ENCODE measurements at places on chromosomes 6 and 20.
A peak's percentile ranks its signal among the peaks of the same experiment; 100 is the strongest.

DNA sequence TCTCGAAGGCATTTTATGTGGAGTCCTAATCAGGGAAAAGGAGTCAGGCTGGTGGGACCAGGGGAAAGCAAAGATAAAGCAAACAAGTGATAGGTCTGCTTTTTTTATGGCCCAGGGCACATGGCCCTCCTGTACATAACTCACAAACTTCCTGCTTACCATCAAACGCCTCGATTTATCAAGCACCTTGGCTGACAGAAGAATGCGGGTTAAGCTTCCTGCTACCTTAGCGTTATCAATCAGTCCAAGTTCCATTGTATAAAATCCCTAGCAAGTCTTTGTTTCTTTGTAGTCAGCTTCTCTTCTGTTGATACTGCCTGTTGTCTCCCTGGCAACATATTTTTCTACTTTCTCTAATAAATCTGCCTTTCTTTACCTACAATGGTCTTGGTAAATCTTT is 4.1 kb upstream of the TRIM27 start:
- DNase-seq: no peak

- no peak for DNase-seq
These were observed 38.4 kb upstream of the TBXT start for GRCh38 chr6:166206066-166206465.

- no peak for DNase-seq
These were observed 25.5 kb downstream of the ENTPD6 start for GRCh38 chr20:25220810-25221591.

DNA sequence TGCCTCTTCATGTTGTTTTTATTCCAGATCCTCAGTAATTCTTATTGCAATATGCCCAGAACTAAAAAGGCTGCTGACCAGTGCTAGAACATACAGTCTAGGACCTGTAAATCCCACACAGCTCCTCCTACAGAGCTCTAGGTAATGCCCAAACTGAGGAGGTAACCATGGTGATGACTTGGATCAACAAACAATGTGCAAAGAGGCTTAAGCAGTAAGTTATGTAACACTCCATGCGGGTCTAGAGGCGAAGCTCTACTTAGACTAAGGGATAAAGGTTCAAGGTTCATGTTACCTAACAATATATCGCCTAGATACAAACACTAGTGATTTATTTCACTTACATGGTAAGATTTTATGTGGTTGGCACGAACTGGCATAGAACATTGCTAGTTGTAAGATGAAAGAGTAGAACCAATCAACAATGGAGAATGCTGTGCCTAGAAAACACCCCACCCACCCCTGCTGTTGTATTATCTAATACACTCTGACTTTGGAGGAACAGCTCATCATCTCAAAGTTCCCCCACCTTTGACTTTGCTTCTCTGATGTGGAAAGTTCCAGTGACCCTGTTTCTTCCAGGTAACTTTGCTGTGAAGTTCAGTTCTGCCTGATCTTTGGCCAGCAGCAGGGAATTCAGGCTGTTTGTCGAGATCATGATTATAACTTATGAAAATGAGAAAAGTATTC is 242.4 kb downstream of the ALDH8A1 start:
- DNase-seq: no peak

DNA sequence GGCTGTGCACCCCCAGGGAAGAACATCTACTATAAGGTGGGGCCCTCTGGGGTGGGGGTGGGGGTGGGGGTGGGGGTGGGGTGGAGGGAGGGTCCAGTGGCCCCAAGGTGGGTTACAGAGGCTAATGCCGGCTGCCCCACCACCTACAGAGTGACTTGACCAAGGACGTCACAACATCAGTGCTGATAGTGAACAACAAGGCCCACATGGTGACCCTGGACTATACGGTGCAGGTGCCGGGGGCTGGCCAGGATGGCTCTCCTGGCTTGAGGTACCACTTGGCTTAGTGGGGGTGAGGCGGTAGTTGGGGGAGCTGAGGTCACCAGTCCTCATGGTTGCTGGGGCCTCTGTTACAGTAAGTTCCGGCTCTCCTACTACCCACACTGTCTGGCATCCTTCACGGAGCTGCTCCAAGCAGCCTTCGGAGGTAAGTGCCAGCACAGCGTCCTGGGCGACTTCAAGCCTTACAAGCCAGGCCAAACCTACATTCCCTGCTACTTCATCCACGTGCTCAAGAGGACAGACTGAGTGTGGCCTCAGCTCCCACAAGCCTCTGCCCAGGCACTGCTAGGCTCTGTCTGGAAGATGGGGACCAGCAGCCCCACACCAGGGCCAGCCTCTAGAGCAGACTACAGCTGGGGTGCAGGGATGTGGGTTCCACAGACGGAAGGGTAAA is 2.8 kb downstream of the GNMT start:
- DNase-seq: no peak

DNA sequence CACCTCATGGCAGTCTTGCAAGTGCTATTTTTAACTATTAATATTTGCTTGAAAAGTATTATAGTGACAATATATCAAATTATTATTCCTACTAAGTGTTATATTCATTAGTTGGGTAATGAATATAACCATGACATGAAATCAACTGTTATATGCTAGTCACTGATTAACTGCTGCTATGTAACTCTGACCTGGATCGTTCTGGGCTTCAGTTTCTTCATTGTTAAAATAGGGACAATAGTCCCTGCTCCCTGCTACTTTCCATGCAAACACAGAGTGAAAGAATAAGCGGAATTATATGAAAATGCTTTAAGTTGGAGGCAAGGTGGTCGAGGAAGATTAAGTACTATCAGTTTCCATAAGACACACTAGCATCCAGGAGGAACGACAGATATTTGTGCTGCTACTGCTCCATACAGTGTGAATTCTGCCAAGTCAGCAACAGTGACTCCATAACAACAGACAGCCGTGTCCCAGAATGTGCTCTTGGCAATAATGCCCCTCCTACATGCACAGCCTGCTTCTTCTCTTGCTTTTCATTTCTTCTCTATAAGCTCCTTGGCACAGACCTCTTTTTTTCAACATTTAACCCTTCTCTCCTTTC is 107.2 kb downstream of the CHD6 start:
- no peak for DNase-seq

GRCh38 chr20:9488063-9488462 is 26.3 kb upstream of the LAMP5 start:
- DNase-seq: no peak

DNA sequence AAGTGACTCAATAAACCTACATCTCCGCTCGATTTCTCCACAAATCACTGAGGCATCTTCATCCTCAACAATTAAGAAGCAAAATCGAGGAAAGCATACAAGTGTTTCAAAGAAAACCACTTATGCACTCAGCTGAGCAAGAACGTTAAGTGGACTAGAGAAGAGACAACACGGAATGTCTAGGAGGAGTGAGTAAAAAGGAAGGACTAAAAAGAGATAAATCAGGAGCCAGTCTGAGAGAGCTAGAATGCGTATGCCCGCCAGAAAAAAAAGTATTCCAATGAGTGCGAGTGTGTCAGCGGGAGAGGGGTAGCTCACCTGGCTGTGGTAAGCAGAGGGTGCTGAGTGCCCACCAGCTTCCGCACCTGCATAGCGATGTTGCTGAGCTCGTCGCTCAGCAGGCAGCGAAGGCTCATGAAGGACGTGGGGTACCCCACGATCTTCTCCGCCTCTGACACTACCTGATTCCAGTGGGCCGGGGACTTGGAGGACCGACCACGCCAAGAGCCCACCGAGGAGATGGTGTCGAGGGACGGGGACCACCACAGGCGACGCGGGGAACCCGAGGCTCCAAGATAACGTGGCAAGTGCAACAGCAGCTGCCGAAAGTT is 587 bp downstream of the PDSS2 start:
- DNase-seq: no peak

DNA sequence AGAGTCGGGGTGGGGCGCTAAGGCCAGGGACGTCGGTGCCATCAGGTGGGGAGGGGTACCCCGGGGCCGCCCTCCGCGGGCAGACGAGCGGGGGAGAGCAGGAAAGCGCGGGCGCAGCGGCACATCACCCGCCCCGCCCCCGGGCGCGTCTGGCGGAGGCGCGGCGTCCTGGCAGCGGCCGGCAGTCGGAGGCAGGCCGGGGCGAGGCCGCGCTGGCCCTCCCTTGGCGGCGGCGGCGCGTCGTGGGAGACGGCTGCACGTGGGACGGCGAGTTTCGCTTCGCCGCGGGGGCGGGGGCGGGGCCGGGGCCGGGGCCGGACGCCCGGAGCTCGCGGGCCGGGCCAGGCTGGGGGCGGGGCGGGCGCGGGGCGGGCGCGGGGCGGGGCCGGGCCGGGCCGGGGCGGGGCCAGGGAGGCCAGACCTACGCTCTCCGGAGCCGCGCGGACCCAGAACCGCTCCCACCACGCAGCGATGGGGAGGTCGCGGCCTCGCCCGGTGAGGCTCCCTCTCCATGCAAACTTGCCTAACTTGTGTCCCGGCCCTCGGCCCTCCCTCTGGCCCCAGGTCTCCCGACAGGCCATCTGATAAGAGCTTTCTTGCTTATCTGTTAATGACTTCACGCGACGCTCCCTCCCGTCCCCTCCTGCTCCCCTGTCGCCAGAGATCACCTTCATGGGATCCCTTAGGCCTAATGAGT is 12.5 kb downstream of the ITPR3 start:
- DNase-seq: peak; percentile 49

DNA sequence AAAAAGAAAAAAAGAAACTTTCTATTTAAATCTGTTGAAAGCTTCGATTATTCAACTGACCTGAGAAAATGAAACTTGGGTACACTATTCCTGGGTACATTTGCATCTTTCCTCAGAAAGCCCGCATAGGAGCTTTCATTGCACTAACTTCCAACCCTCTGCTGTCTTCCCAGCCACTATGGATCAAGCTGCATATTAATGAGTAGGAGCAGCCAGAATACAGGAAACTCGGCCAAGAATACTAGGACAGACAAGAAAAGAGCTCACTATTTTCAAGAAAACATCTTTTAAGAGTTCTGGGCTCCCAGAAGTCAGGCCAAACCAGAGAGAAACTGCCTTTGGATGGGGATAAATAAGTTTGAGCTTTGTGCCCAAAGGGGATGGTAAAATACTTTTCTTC is 135.0 kb upstream of the CCDC28A start:
- DNase-seq: no peak

- no peak for DNase-seq
These were observed 3.8 kb upstream of the SIRPB1 start for GRCh38 chr20:1623501-1624205.

GRCh38 chr6:40427196-40427595 is 160.0 kb downstream of the LRFN2 start:
- DNase-seq: no peak

- no peak for DNase-seq
These were observed 127.6 kb upstream of the RUNX2 start for GRCh38 chr6:45200510-45200909.

DNA sequence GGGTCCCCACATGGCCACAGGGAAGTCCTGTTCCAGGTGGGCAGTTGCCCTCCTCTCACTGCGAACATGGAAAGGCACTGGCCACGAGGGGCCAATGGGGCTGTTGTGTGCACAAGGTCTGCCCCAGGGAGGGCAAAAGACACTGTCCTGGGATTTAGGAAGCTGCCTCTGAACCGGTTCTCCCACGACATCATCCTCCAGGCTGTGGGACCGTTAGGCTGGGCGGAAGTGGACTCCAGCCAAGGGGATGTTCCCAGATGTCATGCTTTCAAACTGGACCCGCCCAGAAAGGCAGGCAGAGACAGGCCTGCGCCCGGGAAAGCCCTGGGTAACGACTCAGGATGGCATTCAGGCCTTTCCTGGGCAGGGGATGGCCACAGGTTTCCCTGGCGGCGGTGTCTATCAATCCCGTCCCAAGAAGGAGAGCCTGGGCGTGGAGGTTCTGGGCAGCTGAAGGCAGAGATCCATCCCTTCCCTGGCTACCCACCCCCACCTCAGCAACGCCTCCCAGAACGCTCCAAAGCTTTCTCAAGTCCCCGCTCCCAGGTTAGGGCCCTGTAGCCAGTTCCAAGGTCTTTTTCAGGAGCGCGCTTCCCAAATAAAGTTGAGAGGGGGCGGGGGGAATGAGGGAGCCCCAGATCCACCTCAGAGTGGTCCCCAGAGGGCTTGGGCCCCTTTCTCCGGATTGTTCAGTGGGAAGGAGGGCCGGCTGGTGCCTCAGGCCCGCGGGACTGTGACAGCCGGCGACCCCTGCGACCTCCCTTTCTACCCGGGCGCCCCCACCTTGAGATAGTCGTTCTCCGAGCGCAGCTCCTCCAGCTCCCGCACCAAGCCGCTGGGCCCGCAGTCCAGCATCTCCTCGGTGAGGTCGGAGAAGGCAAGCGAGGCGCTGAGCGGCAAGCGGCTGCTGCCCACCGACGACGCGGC is 13.8 kb upstream of the TLDC2 start:
- peak; percentile 83 for DNase-seq

DNA sequence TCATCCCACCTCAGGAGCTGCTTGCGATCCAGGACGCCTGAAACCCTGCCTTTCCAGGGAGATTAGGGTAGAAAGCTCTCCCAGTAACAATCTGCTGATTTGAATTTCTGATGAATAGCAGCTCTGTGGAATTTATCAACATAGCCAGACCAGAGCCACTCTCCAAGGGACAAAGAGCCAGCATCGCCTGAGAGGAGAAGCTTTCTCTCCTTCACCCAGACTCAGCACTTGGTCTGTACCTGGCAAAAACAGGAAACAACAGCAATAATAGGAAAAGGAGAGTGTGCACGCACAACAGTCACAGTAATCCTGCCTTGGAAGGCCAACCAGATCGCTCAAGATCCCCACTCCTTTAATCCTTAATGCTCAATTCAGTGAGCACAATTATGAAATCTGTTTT is 22.3 kb upstream of the ROS1 start:
- DNase-seq: no peak

GRCh38 chr20:38547288-38548085 is 33.5 kb upstream of the ADIG start:
- no peak for DNase-seq

DNA sequence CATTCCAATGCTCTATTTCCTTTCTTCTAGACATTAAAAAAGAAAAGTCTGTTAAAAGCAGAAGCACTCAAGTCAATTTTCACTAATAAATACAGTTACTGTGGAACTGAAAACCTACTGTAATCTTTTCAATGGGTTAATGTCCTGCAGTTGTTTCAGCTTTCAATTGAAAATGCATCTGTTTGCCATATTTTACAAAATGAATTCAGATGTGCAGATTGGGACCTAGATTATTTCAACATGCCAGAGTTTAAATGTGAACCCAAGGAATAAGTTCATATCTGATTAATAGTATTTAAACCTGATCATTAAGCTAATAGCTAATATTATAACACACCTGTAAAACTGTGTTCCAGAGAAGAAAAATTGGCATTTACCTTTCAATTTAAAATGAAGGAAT is 9.7 kb downstream of the SUPT3H start:
- no peak for DNase-seq

DNA sequence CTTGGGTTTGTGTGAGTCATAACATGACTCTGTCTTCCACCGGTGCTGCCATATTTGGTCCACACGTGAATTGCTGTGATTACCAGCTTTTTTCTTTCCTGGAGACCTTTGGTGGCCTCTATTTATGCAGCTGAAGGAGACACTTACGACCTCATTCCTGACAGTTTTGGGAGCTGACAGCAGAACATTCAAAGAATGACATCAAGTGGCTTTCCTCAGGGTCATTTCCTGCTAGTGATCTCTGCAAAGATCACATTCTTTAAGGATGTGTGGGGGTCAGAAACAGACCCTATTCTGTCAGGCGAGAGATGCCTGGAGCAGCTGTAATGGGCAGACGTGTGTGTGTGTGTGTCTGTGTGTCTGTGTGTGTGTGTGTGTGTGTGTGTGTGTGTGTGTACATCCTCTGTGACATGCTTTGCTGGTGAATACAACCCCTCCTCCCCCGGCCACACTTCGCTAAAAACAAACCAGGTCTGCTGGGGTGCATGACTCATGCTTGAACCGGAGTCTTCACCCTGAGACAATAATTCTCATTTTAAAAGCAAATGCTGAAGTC is 115.6 kb downstream of the TMEM170B start:
- DNase-seq: peak; percentile 39
